Stimulated activated CD8-positive, alpha-beta memory T cell treated with anti-CD3 and anti-CD28 coated beads, Interleukin-4, amount 100 ng/mL, for 1 hour (primary cell): ENCODE measurements at places on chromosomes 2 and 18.

DNA sequence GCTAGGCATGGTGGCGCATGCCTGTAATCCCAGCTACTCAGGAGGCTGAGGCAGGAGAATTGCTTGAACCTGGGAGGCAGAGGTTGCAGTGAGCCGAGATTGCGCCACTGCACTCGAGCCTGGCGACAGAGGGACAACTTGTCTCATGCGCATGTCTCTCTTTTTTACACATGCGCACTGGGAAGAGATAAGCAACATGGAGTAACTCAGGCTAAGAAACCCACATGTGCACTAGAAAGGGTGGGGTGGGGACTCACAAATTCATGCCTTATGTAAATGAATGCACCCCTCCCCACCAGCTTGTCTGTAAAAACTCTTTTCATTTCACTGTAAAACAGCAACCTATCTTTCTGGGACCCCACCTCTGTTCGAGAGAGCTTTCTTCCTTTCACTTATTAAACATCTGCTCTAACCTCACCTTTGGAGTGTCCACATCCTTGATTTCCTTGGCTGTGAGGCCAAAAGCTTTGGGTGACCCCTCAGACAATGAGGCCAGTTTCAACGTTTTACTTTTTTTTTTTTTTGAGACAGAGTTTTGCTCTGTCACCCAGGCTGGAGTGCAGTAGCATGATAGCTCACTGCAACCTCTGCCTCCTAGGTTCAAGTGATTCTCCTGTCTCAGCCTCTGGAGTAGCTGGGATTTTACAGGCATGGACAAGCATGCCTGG, 91.6 kb upstream of the RMP24 start:
- DNase-seq = no peak

GRCh38 chr2:95389245-95390119, 13.0 kb upstream of the FAHD2A start:
- DNase-seq = no peak

DNA sequence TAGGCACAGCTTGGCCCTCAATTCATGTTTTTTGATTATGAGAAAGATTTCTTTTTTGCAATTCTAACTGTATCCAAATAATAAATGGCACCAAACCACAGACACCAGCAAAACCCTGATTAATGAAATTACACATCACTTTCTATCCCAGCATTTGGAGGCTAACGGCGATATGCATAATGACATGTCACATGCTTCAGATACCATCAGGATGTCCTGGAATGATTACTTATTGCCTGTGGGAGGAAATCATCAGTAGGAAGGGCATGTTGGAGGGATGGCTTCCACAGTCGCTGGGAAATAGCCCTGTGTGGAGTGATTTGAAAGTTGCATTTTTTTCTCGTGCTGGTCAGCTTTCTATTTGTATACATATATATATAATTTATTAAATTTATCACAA, 121.7 kb downstream of the CMPK2 start:
- no peak for DNase-seq

DNA sequence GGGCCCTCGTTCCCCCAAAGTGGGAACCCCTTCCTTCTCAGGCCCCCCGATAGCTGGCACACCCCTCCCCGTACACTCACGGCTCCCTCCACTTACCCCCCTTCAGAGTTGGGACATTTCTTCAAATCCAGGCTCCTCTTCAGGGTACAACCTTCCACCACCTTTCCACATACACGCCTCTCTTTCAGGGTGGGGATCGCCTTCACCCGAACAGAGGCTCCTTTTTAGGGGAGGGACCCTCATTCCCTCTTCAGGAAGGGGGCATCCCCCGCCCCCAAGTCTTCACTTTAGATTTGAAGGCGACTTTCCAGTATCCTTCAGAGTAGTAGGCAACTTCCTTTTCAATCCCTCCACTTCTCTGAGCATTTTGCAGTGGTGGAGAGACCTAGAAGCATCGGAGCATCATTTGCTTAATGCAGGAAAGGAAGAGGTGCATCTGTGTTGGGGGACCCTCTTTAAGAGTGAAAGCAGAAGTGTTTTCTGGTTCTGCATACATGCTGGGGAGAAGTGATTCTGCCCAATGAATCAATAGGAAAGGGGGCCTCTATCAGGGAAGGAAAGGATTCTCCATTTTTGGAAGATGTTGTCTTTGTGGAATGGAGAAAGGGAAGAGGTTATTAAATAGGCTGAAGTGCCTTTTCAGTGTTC, 845 bp downstream of the EML4 start:
- DNase-seq = no peak

- no peak for DNase-seq
Observed at GRCh38 chr2:97718942-97719341, 5.6 kb downstream of the ZAP70 start.

DNA sequence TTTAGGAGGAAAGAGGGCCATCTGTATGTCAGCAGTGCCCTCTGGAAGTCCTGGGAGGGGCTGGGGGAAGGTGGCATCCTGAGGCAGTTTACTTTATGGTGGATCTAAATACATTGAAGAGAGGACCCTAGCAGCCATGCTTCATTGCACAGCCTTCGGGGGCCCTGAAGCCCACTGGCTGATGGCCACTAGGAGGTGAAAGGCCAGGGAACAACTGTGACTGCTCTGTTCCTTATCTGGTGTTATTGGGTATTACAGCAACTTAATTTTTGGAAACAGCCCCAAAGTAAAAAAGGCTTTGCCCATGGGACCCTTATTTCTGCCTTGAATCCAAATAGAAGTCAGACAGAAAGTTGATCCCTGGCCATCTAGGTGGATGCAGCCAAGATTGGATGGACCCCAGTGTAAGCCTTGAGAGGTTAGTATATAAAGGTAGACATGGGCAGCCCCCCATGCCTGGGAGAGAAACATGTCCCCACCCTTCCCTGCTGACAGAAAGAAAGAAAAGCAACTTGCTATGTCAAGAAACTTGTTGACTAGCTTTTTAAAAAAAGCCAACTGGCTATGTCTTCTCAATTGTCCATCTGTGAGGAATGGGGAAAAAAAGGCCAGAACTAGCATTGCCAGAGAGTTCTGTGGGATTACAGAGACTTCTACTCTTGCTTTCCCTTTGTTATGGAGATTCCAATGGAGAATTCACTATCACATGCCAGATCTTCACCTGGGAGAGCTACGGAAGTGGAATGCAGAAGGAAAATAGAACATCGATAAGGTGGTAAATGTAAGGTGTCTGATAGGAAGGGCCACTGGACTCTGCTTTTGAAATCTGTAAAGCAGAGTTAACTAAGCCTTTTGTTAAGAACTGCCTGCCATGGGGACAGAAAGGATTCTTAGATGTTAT, 58.6 kb upstream of the OSR1 start:
- no peak for DNase-seq

- no peak for DNase-seq
Observed at GRCh38 chr2:233760043-233760442, at the start of gene UGT1A1. TSS of gene UGT1A1 (plus strand) at chr2:233760270. CDS start at chr2:233760288, 18 bp downstream.

DNA sequence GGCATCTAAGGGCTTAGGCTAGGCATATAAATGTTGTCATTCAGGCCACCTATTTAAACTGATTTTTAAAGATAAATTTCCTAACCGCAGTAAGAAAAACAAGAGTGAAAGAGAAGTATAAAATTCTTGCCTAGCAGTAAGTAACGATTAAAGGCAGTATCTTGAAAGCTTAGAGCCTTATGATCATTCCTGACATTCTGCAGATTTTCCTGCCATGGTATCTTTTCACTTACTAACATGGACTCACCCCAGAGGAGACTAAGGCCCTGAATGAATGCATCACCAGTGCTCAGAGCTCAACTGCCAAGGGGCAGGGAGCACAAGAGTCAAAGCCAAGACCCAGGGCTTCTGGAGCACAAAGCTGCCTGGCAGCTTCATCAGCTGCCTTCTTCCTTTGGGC, 133.1 kb downstream of the GCA start:
- no peak for DNase-seq

DNA sequence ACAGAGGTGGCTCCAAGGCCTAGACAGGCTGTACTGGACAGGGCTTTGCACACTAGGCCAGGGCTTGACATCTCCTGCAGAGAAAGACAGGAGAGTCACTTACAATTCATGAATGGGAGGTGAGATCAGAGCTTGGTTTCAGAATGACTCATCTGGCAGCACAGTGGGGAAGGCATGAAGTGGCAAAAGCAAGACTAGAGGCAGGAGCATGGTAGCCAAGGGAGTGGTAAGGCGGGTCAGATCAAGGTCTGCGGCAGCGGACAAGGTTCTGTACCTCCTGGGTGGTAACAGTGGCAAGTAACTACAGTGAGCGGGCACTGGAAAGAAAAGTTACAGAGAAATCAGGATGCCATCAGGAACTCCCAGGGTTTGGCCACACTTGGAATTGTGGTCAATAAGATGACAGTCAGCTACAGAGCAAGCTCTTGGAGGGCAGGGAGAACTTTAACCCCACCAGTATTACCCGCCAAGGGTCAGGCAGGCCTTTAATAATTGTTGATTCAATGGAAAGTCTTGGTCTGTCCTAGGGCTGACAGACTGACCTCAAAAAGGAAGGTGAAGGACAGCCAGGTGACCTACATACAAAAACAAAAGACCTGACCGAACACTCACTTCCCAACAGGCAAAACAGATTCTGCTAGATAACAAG, 5.7 kb downstream of the MCFD2 start:
- DNase-seq = no peak

GRCh38 chr2:158702740-158703139, 92.4 kb upstream of the DAPL1 start:
- DNase-seq = no peak

DNA sequence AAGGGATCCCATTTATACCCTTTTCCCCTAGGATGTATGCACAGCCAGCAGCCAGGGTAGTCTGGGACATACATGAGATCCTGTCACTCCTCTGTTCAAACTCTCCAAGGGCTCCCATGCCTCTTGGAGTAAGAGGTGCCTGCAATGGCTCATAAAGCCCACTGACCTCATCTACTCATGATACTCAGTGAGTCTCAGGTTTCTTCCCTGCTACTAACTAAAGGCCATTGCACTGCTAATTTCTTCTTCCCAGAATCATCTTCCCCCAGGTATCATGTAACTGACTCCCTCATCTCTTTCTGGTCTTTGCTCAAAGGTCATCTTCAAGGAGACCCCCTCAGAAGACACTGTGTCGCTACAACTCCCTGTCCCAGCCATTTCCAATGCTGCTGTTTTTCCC, 68.2 kb downstream of the CCBE1 start:
- no peak for DNase-seq

DNA sequence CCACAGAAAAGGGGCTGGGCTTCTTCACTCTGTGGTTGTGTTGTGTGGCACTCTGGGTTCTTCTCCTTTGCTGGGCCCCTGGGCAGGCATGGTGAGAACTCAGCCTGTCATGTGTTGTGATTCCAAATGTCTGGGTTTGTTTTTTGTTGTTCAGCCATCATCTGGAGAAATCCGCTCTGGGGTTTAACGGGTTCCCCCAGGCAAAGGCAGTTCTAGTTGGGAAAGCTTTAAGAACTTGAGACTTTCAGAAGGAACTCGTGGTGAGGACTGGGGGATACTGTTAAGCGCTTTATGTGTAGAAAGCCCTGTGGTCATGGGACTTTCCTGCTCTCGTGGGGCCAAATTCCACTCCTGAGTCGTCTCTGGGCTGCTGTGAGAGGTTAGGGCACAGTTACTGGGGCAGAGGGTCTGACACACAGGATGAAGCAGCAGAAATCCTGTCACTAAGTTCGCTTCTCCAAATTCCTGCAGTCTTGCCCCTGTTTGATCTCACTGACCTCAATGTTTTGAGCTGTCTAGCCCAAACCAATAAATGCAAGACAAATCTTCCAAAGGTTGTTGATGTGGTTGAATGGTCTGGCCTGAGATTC, 87.7 kb downstream of the RAPGEF4 start:
- no peak for DNase-seq

- DNase-seq = no peak
Observed at GRCh38 chr2:121220995-121221394, 64.0 kb downstream of the TFCP2L1 start.

- no peak for DNase-seq
Observed at GRCh38 chr2:146108993-146109392, 1589.1 kb upstream of the ZEB2 start.
